ENCODE measurements at places on chromosomes 4 and X.

DNA sequence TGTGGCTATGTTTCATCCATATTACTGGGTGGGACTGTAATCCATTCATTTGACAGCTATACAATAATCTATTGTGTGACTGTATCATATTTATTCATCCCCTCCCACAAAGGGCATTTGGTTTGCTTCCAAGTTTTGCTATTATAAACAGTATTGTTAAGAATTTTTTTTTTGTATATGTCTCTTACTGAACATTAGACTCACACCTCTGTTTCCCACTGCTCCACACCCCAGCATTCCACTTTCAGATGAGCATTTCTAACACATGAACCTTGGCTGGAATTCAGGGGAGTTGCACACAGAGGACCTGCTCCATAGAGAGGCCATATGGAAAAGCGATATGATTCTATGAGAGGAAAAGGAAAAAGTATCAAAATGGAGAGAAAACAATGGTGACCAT, 81.6 kb upstream of the DKK2 start:
- no peaks in the 10 kb centered on the region for H3K36me3 ChIP-seq
- no peaks in the 10 kb centered on the region for H3K4me1 ChIP-seq
- DNase-seq: no peak

DNA sequence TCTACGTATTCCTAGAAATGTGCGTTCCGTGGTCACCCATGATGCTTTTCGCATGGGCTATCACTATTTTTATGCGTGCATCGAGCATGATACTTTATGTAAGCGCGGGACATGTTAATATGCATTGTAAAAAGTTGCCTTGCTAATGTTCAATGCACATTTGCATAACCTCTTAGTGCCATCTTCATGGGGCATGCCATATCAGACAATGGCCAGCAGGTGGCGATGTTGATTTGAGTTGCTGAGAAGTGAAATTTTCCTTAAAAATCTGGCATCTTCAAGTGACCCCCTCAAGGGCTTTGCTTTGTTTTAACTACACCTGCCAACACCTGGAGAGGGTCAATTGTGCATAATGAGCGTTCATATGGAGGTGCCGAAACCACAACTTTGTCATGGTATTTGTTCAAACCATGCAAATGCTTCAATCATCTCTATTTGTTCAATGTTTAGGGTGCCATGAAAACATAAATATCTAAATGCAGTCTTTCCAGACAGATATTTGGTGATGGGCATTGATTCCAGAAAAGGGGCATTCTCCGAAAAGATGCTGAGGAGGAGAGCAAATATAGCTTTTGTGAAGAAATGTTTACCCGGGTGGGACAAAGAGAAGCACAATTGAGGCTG, 833.9 kb upstream of the PRKX start:
- H3K27me3 ChIP-seq: no peaks in the 10 kb centered on the region
- no peak overlapping the region for H3K27ac ChIP-seq
- no peak overlapping the region for H3K4me3 ChIP-seq
- H3K4me1 ChIP-seq: no peaks in the 10 kb centered on the region
- peak; percentile 71 for DNase-seq

GRCh38 chr4:8162625-8163024, 4.0 kb upstream of the ABLIM2 start:
- H3K27ac ChIP-seq: no peak overlapping the region
- no peak overlapping the region for H3K4me3 ChIP-seq
- peaks cover 9% of the 10 kb centered on the region for H3K4me1 ChIP-seq
- peaks cover 13% of the 10 kb centered on the region for H3K27me3 ChIP-seq
- H3K36me3 ChIP-seq: no peaks in the 10 kb centered on the region

DNA sequence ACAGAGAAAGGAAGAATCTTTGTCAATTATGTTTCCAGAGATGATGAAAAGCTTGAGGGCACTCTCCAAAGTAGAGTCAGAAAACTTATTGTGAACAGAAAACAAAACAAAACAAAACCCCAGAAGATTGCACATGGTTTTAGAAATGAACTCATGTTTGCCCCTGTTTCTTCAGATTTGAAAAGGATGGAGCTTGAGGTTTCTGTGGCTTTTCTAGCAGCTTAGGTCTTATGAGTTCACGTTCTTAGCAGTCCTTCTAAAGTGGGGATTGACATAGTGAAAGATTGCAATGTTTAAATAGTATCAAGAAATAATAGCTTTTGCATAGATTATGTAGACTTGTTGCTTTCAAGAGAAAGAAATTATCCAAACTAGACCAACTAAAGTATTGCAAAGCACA, 421.8 kb downstream of the GBA3 start:
- H3K4me1 ChIP-seq: no peaks in the 10 kb centered on the region
- H3K4me3 ChIP-seq: no peak overlapping the region
- H3K36me3 ChIP-seq: no peaks in the 10 kb centered on the region
- no peaks in the 10 kb centered on the region for H3K27me3 ChIP-seq
- H3K27ac ChIP-seq: no peak overlapping the region

DNA sequence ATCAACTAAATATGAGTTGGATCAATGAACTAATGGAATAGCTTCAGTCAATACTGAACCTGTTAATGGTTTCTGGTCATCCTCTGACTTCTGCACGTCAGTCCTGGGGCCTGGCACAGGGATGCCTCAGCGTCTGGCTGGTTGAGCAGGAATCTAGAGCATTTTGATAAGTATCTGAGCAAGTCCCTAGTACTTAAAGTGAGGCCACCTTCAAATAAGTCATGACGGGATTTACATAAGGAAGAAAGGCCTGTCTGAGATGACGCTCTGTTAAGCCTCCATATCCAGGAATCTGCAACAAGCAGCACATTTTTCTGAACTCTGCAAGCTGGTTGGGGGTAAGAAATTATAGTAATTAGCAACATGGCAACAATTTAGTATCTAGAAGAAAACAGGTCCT, 83.2 kb upstream of the TBC1D9 start:
- H3K4me3 ChIP-seq: no peak overlapping the region
- H3K27ac ChIP-seq: no peak overlapping the region
- peaks cover 6% of the 10 kb centered on the region for H3K27me3 ChIP-seq

- DNase-seq: no peak
- H3K36me3 ChIP-seq: no peaks in the 10 kb centered on the region
- no peak overlapping the region for H3K27ac ChIP-seq
- no peaks in the 10 kb centered on the region for H3K27me3 ChIP-seq
Observed at GRCh38 chrX:114970806-114971205, 46.6 kb downstream of the IL13RA2 start.

DNA sequence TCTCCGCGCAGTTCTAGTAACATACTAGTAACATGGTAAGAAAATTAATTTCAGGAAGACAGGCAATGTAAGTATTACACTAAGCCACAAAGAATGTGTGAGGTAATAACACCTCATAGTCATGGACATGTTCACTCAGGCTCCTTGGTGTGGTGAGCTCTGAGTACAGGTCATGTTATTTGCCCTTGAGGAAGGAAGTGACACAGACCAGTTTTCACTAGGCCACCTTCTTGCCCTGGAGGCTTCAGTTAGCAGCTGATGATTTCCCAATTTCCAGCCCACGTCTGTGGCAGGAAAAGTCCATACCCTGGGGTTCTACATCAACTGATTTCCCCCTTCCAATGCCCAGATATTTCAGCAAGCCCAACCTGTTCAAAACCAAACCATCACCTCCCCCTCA, 6.7 kb downstream of the APOO start:
- DNase-seq: peak; percentile 53
- peaks cover 4% of the 10 kb centered on the region for H3K36me3 ChIP-seq
- H3K4me1 ChIP-seq: peaks cover 8% of the 10 kb centered on the region
- H3K4me3 ChIP-seq: no peak overlapping the region

- no peak overlapping the region for H3K27ac ChIP-seq
- no peaks in the 10 kb centered on the region for H3K36me3 ChIP-seq
- H3K4me1 ChIP-seq: no peaks in the 10 kb centered on the region
- no peak overlapping the region for H3K4me3 ChIP-seq
- DNase-seq: no peak
- no peaks in the 10 kb centered on the region for H3K27me3 ChIP-seq
Observed at GRCh38 chr4:187889651-187890050, 105.9 kb upstream of the ZFP42 start.

GRCh38 chr4:107468812-107469211, 251.2 kb downstream of the PAPSS1 start:
- no peaks in the 10 kb centered on the region for H3K27me3 ChIP-seq
- no peak overlapping the region for H3K4me3 ChIP-seq
- no peak overlapping the region for H3K27ac ChIP-seq
- H3K36me3 ChIP-seq: no peaks in the 10 kb centered on the region
- H3K4me1 ChIP-seq: no peaks in the 10 kb centered on the region
- DNase-seq: no peak

DNA sequence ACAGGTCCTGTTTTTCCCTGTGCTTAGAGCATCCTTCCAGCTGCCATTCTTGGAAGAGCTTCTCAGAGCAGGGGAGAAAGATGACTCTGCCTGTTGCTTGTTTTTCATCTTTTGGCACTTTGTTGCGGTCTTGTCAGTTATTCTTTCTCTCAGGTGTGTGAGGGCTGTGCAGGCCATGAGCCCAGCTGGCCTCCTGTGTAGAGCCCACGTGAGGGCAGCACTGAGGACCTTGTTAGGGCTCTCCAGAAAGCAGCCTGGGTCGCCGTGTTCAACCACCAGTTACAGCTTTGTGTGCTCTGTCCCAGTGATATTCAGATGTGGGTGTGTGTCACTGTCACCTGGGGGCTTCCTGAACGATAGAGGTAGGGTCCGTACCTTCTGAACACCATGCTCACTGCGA, 52.8 kb downstream of the NOP14 start:
- no peak for DNase-seq
- H3K27me3 ChIP-seq: no peaks in the 10 kb centered on the region
- peaks cover 52% of the 10 kb centered on the region for H3K36me3 ChIP-seq
- H3K4me3 ChIP-seq: no peak overlapping the region
- H3K27ac ChIP-seq: no peak overlapping the region
- peaks cover 23% of the 10 kb centered on the region for H3K4me1 ChIP-seq

- no peaks in the 10 kb centered on the region for H3K36me3 ChIP-seq
- no peaks in the 10 kb centered on the region for H3K4me1 ChIP-seq
- no peak overlapping the region for H3K4me3 ChIP-seq
- H3K27ac ChIP-seq: no peak overlapping the region
- no peak for DNase-seq
Observed at GRCh38 chrX:112137276-112137675, 54.7 kb upstream of the TRPC5 start.

- H3K4me3 ChIP-seq: no peak overlapping the region
- peaks cover 2% of the 10 kb centered on the region for H3K27me3 ChIP-seq
- no peaks in the 10 kb centered on the region for H3K36me3 ChIP-seq
Observed at GRCh38 chr4:73718375-73719373, 21.7 kb upstream of the CXCL8 start.

DNA sequence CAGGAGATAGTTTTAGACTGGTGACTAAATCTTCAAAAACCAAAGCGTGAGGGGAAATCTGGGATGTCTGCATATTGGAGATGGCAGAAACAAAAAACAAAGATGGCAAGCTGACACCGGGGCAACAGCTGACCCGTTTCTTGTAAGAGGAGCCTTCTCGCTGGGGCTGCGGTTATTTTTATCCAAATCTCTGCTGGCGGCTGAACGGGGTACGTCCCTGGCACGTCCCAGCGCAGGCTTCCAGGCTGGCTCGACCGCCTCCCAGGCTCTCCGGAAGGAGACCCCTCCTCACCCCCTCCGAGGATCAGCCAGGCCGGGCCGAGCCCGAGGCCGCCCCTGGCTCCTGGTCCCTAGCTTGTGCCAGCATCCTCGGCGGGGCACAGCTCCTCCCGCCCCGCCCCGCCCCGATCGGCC, 403 bp downstream of the SGCB start:
- DNase-seq: peak; percentile 71
- peak overlapping the region; percentile 68 for H3K27ac ChIP-seq
- no peaks in the 10 kb centered on the region for H3K36me3 ChIP-seq
- H3K4me3 ChIP-seq: peak overlapping the region; percentile 85

DNA sequence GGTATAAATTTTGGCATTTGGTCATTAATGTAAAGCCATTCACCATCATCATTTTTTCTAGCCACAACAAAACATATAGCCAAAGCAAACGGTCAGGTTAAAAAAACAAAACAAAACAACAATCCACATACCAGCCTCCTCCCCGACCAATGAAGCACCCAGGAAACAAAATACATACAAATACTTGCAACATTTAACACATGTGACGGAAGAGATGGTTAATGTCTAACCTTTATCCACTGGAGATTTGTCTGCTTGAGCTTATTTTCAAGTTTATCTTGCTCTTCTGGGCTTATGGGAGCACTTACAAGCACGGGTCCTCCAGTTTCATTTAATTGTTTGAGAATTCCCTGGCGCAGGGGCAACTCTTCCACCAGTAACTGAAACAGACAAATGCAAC, 857.5 kb upstream of the FTHL17 start:
- no peaks in the 10 kb centered on the region for H3K36me3 ChIP-seq
- no peak overlapping the region for H3K4me3 ChIP-seq
- no peak for DNase-seq

GRCh38 chrX:20663336-20663735, 396.6 kb upstream of the RPS6KA3 start:
- no peaks in the 10 kb centered on the region for H3K36me3 ChIP-seq
- DNase-seq: no peak
- no peak overlapping the region for H3K27ac ChIP-seq
- H3K4me1 ChIP-seq: no peaks in the 10 kb centered on the region

- H3K27ac ChIP-seq: no peak overlapping the region
- DNase-seq: no peak
- no peaks in the 10 kb centered on the region for H3K4me1 ChIP-seq
- H3K4me3 ChIP-seq: no peak overlapping the region
- no peaks in the 10 kb centered on the region for H3K36me3 ChIP-seq
Observed at GRCh38 chr4:15159477-15160019, 157.3 kb downstream of the CPEB2 start.

GRCh38 chr4:2450394-2451035, 18.4 kb upstream of the RNF4 start:
- DNase-seq: no peak
- H3K4me3 ChIP-seq: no peak overlapping the region
- H3K36me3 ChIP-seq: no peaks in the 10 kb centered on the region

GRCh38 chrX:8773117-8773516, 28.1 kb downstream of the FAM9A start:
- H3K27ac ChIP-seq: no peak overlapping the region
- H3K27me3 ChIP-seq: peaks cover 10% of the 10 kb centered on the region
- no peak overlapping the region for H3K4me3 ChIP-seq
- no peak for DNase-seq

- H3K36me3 ChIP-seq: peaks cover 24% of the 10 kb centered on the region
- peaks cover 46% of the 10 kb centered on the region for H3K4me1 ChIP-seq
- H3K4me3 ChIP-seq: no peak overlapping the region
- no peak overlapping the region for H3K27ac ChIP-seq
Observed at GRCh38 chr4:102324730-102325129, 20.6 kb downstream of the SLC39A8 start.

DNA sequence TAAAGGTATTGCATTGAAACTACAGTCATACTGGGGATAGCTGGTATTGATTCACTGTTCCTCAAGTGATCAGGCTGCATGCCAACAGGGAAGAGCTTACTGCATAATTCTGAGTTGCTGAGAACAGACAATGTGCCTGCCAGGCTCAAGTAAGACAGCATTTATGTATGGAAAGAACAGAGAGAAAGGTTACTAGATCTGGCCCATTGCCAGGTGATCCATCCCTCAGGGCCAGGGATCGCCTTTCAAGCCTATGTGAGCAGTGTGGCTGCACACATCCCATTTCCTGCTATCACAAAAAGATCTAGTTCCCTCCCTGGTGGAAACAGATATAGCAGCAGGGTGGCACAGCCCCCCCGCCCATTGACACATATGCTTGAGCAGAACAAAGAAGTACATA, 254.0 kb downstream of the TMA16 start:
- H3K36me3 ChIP-seq: no peaks in the 10 kb centered on the region
- no peak overlapping the region for H3K27ac ChIP-seq
- no peaks in the 10 kb centered on the region for H3K4me1 ChIP-seq
- DNase-seq: no peak

- H3K4me3 ChIP-seq: no peak overlapping the region
- peaks cover 3% of the 10 kb centered on the region for H3K27me3 ChIP-seq
- H3K27ac ChIP-seq: no peak overlapping the region
- DNase-seq: no peak
Observed at GRCh38 chr4:100738196-100739165, 220.7 kb upstream of the EMCN start.
